Cardiac muscle cell (in vitro differentiated cells and primary cell): ENCODE measurements at places on chromosomes 1 and 21. TPM values are rescaled to one million over a fixed set of nuclear protein-coding genes. Genes with fewer than 3 reads are reported as not detected.

DNA sequence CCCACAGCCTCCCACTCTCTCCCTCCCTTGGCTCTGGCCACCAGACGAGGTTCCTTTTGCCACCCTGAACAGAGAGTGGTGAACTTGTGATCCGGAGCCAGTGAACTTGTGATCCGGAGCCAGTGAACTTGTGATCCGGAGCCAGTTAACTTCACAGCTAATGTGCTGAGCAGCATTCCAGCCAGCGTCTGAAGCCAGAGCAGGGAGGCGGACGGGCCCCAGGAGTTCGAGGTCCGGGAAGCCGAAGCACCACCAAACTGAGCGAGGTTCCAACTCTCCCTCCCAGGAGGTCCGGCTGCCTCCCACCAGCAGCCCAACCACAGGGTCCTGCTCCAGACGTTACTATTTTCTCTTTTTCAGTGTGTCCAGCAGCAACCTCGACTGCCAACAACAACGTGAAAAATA is 85.8 kb downstream of the SYF2 start:
- no peaks in the 10 kb centered on the region for H3K4me1 ChIP-seq
- no peaks in the 10 kb centered on the region for H3K36me3 ChIP-seq
- no peak for DNase-seq
- no peak overlapping the region for H3K27ac ChIP-seq

DNA sequence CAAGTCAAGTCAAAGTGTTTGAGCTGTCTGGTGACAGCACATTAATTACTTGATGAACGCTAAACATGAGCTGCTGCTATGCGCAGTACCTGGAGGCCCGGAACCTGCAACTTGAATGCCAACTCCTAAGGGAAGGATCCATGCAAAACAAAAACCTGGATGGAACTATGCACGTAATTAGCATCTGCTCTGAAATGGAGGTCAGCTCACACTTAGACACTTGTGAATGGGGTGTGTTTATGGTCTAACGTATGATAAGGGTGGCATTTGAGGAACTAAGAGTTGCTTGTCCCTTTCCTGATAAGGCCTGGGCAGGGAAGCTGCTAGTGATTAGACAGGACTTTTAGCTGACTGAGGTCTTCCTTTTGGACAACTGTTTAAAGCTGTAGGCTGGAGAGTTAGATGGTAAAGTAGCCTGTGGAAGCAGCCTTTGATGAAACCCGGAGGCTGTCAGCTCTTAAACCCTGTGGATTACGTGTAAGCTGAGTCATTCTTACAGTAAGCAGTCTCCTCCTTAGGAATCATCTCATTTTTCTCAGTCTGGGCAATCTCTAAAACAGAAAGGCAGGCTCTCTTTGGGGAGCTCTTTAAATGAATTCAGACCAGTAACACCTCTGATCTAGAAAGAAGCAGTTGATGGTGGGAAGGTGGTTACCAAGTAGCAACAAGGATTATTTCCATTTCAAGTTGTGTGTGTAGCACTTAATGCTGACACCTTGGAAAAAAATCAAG is 6.8 kb downstream of the TENT5C start:
- H3K27ac ChIP-seq, result no peak overlapping the region
- H3K4me3 ChIP-seq, result no peak overlapping the region
- peaks cover 4% of the 10 kb centered on the region for H3K27me3 ChIP-seq
- peak; percentile 43 for DNase-seq
- H3K36me3 ChIP-seq, result no peaks in the 10 kb centered on the region

DNA sequence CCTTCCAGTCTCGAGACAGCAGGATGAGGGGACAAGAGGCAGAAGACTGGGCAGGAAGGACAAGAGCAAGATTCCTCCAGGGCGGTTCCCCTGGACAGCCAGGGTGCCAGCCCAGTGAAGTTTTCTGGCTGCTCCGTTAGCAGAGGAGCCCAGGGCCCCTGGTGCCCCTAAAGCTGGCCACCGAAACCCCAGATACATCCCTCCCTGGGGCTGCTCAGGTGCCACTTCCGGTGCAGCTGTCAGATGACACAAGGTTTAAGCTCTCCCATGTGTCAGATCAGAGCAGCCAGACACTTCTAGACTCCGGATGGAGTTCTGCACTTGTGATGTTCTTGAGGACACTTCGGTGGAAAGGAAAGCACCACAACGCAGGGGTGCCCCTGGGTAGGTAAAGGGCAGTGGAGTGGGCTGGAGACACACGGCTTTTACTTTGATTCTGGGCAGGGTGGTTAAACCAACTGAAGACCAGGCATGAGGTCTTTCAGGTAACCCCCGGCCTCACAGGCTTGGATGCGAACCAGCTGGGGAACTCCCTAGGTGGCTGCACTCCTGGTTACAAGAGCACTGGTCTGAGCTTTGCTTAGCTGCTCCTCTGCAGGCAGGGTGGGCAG is 85.7 kb downstream of the ITPKB start:
- H3K36me3 ChIP-seq, result no peaks in the 10 kb centered on the region
- DNase-seq, result no peak
- H3K27ac ChIP-seq, result peak overlapping the region; percentile 35
- H3K4me3 ChIP-seq, result no peak overlapping the region
- H3K27me3 ChIP-seq, result no peaks in the 10 kb centered on the region

Gene CLIC6
- total RNA-seq, result not detected in 2 replicates

Gene C1orf210
- 0.12 TPM in 1 of 2 replicates, not detected in the other for total RNA-seq
